ENCODE measurements at places on chromosomes 1 and 21.

GRCh38 chr1:93352376-93352775, 6.7 kb downstream of the DR1 start:
- DNase-seq: no peak

GRCh38 chr21:38820471-38821239, 14.9 kb downstream of the ETS2 start:
- DNase-seq: no peak

DNA sequence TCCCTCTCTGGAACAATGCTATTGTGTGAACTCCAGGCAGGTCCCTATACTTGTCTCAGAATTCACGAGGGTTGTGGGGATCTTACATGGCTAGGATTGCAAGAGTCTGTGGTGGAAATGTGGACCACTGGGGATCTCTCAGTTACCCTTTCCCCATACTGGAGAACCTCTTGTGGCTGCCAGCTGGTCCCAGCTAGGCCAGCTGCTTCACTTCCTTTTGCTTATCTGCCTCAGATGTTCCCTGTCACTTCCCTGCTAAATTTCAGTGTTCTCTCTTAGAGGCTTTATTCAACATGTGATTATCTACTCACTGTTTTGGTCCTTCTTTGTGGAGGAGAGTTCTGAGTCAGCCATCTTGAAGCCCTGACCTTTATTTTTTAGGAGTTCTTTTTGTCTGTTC, 75.9 kb upstream of the SAMD13 start:
- DNase-seq: no peak

GRCh38 chr21:42733037-42733627, 79.7 kb downstream of the PDE9A start:
- no peak for DNase-seq
